ENCODE measurements at places on chromosomes 1 and 21.

DNA sequence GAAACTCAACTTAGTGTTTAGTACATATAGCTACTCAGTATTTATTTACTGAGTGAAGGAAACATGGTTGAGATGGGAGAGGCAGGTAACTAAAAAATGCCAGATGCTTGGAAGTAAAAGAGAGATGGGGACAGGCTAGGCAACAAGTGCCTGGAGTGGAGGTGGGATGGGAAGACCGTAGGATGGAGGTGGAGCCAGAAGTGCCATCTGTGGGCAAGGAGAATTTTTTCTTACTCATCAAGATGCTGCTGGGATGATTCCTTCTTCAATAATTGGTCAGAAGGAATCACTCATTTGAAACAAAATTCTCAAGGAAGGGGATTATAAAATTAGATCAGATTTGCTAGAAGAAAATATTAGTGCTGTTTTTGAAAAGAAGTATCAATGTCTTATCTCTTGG is 72.9 kb downstream of the IFI44 start:
- no peak for DNase-seq

GRCh38 chr1:29485096-29485925 is 249.0 kb downstream of the PTPRU start:
- DNase-seq: no peak

- DNase-seq: no peak
Measured at GRCh38 chr1:90723590-90724108, 6.5 kb upstream of the BARHL2 start.

GRCh38 chr1:213676736-213677135 is 311.0 kb upstream of the PROX1 start:
- DNase-seq: no peak

GRCh38 chr1:44757420-44757819 is 17.8 kb downstream of the KIF2C start:
- DNase-seq: no peak

GRCh38 chr1:159918352-159919200 is 6.7 kb downstream of the TAGLN2 start:
- no peak for DNase-seq

DNA sequence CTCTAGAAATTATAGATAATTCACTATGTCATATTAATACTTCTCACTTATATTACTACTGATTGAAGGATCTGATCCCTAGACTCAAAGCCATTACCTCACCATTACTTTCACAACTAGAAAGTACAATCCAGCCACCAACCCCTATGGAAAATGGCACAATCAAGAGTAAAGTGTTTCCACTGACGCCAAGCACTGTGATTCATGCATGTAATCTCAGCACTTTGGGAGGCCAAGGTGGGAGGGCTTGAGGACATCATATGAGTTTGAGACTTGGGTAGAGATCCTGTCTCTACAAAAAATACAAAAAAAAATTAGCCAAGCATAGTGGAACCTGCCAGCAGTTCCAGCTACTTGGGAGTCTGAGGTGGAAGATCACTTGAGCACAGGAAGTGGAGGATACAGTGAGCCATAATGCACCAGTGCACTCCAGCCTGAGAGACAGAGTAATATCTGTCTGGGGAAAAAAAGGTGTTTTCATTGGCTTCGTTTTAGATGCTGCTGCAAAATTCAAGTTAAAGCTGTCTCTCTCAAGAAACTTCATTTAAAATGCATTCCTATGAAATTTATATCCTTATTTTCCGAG is 126.5 kb downstream of the AKT3 start:
- DNase-seq: no peak

- DNase-seq: no peak
Measured at GRCh38 chr1:115678141-115678540, 36.4 kb downstream of the VANGL1 start.

DNA sequence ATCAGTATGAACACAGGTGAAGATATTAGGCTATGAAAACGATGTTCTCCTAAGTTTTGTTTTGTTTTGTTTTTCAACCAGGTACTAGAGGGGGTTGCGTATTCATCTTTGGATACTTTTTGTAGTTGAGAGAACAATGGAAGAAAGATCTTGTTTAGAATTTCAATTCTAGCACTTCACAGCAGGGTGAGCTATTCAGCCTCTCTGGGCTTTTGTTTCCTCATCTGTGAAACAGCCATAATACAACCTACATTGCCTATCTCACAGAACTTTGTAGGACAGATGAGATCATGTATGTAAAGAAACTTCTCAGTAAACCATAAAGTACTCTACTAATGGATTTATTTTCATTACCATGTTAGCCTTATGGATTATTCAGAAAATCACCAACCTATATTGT is 199.5 kb downstream of the GPATCH2 start:
- no peak for DNase-seq

DNA sequence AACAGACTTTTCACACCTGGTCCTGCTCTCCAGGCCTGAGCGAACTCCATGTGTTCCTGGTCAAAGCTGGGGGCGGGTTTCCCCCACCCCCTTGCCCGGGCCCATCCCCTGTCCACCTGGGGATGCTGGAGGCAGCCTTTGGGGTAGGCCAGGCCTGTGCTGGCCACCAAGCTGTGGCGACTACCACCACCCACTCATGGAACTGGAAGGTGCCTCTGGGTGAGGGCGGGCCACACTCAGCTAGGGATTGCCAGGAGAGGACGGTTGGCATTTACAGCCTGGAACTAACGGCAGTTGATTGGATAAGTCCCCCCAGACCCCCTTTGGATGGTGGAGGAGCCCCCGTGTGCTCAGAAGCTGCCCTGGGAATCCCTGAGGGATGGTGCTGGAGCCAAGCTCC is 7.9 kb downstream of the S100B start:
- no peak for DNase-seq

- no peak for DNase-seq
Measured at GRCh38 chr1:7535934-7536878, 234.9 kb upstream of the VAMP3 start.

DNA sequence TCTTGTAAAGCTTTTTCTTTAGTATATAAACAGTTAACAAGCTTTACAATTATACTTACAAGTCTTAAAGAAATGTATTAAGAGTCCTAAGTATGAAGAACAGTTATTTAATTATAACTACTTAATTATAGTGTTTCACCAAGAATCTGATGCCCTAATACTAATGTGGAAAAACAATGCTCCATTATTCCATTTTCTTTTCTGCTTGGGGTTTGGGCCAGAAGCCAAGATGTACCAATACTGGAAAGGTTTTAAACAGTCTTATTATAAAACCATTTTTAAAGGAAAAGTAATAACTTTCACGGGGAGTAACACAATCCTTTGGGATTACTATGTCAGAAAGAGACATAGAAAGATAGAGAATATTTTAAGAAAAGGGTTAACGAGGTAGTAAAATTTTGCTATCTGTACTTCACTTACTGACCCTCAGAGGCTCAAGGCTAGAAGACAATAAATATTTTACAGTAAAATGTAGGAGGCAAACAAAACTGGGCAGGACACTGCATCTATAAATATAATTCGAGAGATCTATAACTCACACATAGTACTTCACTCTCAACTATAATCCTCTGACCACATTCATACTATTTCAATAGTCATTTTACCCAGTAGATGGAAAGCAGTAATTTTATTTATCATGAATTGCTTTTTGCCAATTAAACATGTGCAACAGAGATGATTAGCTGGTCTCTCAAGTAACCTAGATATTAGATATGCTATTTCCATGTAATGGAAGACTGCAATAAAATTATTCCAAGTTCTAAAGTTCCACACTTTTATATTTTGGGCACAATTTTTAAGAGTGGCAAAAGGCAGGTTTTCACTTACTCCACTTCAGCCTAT is 63.9 kb downstream of the LTN1 start:
- no peak for DNase-seq

GRCh38 chr1:6322161-6322560 is 61.3 kb upstream of the GPR153 start:
- no peak for DNase-seq

DNA sequence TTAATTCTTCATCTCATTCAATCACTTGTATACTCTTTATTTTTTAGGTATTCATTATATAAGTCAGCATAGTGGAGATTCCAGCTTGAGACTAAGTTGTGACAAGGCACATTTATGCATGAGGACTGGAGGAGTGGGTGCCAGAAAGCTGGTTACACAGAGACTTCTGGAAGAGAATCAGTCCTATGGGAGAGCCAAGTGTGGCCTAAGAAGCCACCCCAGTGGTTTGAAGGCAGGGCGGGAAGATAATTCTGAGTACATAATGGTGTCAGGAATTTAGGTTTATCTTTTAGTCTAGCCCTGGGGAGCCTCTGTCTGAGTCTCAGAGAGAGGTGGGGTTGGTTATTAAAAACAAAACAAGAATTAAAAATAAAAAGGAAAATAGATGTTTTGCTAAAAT is 83.0 kb downstream of the SPAG17 start:
- DNase-seq: no peak

GRCh38 chr1:83055391-83056170 is 943.4 kb downstream of the TTLL7 start:
- no peak for DNase-seq

DNA sequence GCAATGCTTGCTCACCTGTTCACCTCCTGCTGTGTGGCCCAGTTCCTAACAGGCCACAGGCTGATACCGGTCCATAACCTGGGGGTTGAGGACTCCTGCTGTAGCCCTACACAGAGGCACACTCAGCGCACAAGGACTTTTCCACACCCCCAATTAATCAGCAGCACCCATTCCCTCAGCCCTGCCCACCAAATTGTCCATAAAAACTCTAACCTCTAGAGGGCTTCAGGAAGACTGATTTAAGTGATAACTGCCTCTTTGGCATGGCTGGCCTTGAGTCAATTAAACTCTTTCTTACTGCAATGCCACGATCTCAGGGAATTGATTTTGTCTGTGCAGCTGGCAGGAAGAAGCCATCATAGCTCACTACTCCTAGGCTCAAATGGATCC is 71.3 kb upstream of the MUTYH start:
- DNase-seq: no peak

DNA sequence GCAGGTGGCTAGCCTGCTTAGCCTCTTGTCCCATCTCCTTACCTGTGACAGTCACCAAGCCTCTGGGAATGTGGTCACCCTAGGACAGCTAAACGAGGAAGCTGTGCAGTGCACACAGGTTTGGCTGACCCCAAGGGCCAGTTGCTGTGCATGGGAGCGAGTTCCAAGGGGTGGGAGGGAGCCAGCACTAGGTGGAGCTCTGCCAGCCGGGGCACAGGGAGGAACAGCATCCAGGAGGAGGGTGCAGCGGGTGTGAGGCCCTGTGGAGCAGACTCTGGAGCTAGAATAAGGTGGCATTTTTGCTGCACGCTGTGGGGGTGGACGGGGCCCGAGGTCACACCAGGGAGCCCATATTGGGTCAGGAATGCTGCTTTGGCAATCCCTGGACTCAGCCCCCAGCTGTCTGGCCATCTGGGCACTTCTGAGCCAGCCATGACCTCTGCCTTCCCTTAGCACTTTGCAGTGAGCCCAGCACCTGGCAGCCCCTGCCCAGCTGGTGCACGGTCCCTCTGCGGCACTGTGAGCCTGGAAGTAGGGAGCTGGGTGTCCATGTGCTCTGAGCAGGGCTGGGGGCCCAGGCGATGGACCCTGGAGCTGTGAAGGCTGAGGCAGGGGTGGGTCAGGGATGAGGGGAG is 8.7 kb downstream of the PDXK start:
- no peak for DNase-seq

DNA sequence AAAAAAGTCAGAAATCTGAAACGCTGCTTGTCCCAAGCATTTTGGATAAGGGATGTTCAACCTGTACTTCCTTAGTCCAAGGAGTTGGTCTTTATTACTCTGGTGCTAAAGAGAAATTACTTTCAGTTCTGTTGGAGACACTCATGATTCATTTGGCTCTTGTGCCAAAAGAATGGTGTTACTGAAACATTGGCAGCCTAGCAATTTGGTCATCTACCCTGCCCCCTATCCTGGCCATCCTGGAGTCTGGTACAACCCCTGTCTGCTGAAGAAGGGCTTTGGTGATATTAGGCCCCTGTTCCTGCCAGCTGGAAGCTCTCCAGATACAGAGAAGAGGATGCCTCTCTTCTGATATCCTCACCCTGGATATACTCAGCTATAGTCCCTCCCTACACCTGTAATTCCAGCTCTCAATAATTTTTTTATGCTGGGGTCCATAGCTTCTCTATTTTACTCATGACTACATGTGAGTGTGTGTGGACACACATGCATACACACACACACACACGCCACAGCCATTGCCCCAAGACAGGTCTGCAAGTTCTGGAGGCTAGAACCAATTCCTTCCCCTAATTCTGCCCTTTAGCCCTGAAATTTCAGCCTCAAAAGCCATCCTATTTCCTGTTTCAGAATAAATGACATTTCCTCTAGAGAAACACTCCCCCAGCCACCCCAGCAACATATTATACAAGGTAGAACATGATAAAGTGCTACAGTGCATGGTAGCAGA is 40.0 kb downstream of the LHX8 start:
- DNase-seq: no peak

DNA sequence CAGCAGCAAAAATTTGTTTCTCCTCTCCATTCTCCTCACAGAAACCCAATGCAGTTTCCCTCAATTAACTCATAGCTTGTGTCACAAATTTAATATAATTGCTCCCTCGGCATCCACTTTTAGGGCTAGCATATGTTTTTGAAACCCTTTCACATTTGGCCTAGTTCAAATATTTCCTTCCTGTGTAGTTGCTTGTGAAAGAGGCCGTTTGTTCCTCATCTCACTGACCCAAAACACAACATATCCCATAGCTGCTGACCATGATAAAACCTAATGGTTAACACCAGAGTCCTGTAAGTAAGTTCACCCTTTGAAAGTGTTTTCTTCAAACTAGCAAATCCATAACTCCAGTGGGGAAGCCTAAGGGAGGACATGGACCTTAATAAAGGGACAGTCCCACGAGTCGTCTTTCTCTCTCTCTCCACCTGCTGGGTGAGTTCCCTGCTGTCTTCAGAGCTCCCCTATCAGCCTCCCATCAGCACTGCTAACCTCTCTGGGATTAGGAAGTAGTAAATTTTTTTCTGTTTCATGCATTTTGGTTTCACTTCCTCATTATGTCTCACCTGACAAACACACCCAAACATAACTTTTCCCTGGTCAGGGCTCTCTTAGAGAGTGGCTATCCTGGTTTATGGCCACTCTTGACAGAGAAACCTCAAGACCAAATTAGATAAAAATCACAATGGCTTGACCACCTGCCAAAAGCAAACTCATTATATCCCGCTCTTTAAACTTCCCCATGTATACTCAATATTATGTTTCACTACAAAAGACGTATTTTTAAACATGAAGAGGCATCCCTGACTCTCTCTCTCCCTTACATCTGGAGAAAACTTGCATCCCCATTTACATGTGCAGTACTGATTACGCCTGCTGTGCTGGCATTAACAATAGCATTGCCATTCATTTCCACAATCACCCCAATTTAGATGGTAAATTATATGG is 177.7 kb upstream of the HP1BP3 start:
- no peak for DNase-seq

DNA sequence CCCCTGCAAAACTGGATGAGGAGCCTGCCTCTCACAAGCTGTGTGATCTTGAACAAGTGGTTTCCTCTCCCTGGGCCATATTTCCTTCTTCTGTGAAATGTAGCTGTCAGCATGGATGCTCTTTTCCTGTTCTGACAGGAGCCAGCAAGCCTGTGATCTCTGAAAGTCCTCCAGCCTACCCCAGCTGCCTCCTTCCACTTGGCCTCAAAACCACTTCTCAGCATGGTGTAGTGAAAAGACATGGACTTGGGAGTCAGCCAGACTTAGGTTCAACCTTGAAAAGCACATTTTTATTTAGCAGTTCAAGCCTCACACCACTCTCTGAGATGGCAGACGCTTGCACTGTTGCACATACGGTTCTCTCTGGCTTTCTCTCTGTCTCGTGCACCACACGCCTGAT is 292.9 kb upstream of the DUSP10 start:
- DNase-seq: no peak

All from activated CD4-positive, alpha-beta T cell treated with anti-CD3 and anti-CD28 coated beads for 4 hours (primary cell).